ENCODE measurements at places on chromosomes 13 and 19.

DNA sequence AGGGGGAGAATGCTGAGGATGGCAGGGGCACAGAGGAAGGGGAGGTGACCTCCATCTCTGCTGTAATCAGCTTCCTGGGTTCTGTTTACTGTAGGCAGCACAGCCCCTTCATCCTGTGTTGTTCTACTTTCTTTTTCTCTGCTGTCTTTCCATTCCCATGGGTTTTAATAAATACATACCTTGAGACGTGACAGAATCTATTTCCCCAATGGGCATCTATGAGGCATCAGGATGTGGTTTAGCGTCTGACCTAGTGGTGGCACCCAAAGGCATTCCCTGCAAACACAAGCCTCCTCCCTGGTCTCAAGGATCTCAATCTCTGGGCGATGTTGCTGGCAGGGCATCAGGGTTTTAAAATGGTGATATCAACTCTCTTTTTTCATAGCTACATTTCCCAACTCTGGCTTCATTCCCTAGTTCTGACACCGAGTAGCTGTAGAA lies 60.8 kb downstream of the ALOX5AP start:
- no peak for DNase-seq

DNA sequence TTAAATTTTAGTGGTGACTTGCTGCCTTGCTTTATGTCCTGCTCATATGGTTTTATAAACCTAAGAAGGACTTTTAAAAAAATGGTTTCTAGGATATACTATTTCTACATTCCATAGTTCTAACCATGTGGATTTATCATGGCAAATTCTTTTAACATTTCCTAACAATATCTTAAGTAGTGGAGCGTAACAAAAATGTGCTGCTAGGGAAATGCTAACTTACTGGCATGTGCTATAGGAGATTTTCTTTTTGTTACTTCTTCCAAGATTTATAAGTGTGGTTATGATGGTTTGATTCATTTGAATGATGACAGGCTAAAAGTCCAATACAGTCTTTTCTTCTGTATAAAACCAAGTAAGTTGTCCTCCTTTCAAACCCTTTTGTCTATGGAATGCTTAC lies 713.7 kb downstream of the SLITRK1 start:
- no peak for DNase-seq

DNA sequence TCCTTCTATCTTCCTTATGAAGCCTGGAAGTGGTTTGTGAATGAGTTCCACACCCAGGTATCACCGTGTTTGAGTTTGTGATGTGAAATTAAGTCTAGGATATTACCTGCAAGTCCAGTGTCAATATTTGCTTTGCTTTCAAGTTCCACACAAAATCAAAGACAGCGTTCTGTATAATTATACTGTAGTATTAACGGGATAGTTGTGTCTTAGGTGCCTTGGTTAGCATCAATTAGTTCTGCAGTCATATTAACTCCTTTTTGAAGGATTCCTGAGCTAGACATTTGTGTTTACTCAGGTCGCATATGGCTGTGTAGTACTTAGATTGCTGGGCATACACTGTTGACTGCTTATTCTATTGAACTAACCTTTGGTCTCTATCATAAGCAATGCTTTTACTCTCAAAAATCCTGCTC lies 54.4 kb downstream of the ERCC5 start:
- no peak for DNase-seq

- no peak for DNase-seq
Measured at GRCh38 chr19:41320185-41320518, 10.2 kb downstream of the CCDC97 start.

- DNase-seq = no peak
Measured at GRCh38 chr19:44455100-44455499, 6.8 kb upstream of the ZNF229 start.
